ENCODE measurements at places on chromosomes 16 and 17.

- peak; percentile 37 for DNase-seq
These were observed 33.9 kb upstream of the SNN start for GRCh38 chr16:11634312-11634711.

GRCh38 chr17:83178533-83179304, 99.3 kb downstream of the METRNL start:
- no peak for DNase-seq

DNA sequence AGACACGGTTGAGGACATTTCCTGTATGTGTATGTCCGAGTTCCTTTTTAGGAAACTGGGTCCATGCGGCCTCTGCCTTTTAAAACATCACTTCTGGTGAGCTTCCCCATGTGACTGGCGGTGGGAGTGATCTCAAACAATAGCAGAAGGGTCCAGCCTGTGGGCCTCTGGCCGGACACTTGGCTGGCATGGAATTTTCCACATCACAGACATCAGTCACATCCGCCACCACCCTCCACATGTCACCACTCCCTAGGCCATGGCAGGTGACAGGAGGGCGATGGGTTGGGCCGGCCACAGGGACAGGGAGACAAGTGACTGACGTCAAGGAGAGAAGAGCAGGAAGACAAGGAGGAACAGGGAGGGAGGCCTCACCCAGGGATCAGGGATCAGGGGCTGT, 83.7 kb downstream of the DNAH17 start:
- DNase-seq = peak; percentile 26

GRCh38 chr17:6196355-6196754, 126.2 kb downstream of the WSCD1 start:
- no peak for DNase-seq

DNA sequence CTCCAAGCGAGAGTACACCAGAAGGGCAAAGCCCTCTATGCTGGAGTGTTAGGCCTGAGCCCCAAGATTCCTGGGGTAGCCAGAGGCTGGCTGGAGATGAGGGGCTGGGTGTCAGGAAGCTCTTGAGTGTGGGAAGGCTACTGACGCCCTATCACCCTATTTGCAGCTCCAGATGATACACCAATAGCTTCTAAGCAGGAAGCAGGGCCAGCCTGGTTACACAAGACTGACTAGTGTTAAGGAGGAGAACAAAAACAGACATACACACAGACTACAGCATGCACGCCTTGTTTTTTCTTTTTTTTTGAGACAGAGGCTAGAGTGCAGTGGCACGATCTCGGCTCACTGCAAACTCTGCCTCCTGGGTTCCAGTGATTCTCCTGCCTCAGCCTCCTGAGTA, 15.9 kb downstream of the POLR3K start:
- peak; percentile 40 for DNase-seq

DNA sequence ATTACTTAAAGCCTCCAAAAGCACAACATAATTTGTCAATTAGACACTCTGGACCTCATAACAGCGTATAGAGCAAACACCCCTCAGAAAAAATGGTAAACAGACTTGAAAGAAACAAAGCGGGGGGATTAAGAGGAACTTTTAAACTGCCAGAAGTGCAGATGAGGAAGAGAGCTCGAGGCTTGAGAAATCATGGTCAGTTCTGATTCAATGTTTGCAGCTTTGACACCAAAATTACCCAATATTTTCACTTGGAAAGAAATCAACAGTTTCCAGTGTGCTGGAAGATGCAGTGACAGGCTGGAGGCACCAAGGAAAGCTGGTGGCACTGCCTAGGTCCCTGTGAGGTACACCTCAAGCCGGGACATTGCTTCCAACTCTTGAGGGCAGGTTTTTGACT, 180.9 kb upstream of the TOX3 start:
- peak; percentile 61 for DNase-seq

DNA sequence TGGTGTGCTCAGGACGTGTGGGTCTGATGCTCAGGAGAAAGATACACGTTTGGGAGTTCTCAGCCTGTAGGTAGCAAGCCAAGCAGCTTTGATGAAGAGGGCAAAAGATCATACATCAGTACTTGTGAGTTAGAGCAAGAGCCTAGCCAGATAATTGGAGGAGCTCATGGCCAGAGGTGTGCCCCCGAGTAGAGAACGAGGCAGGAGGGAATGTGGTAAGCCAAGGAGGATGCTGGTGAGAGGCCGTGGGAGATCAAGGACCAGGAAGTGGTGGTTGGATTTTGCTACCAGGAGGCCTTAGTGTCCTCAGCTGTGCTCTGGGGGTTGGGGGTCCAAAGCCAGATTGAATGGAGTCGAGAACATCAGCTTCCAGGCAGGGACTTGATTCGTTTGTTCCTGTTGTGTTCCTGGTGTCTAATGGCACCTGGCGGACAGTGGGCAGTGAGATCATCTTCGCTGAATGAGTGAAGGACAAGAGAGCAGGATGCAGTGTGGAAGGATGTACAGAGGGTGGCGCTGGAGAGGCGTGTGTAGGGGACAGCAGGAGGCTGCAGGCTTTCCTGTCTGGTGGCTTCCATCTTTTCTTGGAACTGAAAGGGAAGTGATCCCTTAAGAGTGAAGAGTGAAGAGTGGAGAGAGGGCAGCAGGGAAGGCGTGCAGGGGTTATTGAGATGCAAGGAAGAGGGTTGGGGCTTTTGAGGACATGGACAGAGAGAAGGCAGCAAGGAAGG, 11.6 kb downstream of the FBXL19 start:
- peak; percentile 76 for DNase-seq

GRCh38 chr16:82263521-82264143, 93.6 kb upstream of the MPHOSPH6 start:
- DNase-seq = peak; percentile 78

DNA sequence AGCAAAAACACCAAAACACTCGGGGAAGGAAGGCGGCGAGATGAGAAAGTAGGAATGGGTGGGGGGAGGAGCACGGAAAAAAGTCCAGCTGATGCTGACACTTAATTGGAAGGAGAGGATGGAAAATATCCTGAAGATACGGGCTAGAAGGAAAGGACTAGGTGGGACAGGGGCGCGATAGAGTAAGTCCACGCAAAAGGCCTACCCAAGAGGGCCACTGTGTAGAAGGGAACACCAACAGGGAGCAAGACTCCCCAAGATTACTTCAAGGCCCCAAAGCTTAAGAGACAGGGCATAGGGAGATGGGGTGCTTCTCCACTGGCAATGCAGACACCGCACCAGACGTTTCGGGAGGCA, 736 bp downstream of the APPBP2 start:
- DNase-seq = no peak

- no peak for DNase-seq
These were observed 10.3 kb upstream of the MLYCD start for GRCh38 chr16:83888672-83889044.

DNA sequence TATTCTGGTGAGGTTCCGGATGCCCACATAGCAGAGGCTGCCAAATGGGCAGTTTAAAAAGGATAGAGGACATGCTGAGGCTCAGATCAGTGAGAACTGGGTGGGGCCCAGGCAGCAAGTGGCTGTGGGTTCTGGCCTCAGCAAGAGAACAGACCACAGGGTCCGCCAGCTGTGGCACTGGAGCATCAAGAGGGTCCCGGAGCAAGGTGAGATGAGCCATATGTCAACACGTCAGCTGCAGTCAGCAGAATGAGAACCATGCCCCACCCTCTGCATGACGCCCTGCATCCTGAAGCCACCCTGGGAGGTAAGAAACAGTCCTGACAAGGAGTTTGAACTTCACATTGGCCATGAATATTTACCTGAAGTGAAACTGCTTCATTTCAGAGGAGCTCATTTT, 20.1 kb upstream of the CCL5 start:
- no peak for DNase-seq

DNA sequence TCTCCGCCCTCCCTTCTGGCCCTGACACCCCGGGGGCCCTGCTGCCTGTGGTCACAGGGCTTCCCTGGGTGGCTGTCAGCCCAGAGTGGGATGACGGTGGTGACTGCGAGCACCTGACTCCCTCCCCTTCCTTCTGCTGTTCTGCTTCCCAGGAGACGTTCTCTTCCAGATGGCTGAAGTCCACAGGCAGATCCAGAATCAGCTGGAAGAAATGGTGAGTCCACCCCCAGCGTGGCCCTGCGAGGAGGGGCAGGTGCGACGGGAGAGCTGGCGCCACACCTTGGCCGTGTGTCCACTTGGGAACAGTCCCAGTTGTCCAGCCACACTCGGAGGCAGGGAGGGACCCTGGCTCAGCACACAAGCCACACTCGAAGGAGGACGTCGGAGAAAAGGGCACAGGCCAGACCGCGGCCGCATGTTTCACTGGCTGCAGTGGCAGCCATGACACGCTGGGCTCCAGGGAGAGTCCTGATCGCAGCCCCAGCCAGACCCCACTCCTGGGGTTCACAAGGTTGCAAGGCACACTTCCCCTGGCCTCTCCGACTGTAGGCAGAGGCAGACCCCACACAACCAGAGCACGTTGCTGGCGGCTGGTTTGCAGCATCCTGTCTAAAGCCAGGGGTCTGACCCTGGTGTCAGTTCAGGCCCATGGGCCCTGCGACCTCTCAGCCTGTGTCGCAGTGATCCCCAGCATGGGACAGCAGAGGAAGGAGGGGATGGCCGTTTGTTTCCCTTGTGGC, 49.9 kb downstream of the BAIAP2 start:
- no peak for DNase-seq

DNA sequence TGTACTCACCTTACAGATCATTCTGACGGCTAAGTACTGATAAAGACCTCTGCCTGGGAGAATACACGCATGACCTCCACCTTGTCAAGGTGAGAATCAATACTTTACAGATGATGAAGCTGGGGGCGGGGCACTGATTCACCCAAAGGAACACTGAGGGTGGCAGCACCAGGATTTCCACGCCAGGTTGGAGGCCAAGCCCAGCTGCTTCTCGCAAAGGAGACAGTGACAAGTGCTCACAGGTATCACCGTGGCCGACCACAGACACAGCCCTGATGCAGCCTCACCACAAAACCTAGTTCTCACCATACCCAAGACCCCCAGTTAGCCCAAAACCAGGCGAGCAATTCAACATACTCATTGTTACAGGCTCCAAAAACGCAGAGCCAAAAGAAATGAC, 434.2 kb downstream of the SOX9 start:
- no peak for DNase-seq
